ENCODE measurements at places on chromosomes 5 and 9.

DNA sequence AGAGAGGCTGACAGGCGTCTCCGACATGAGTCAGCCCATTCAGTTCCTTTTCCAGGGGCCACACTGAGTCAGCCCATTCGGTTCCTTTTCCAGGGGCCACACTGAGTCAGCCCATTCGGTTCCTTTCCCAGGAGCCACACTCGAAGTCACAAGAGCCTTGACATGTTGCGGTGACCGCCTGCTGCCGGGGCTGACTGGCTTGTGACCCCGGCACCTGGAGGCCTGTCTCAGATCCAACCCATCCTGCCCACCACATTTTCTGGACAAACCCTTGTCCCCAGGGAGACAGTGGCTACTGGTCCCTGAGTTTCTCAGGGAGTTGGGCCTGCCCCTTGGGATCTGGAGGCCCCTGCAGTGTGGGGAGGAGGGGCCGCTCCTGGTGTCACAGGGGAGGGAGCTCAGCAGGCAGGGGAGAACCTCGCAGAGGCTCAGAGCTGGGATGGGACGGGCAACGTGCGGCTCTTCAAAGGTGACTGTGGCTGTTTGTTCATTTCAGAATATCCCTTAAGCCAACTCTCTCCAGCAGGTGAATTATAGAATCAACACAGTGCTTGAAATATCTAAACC is 40.5 kb upstream of the LPCAT1 start:
- no peak for DNase-seq

- DNase-seq = no peak
These were observed 11.0 kb downstream of the ABLIM3 start for GRCh38 chr5:149152317-149152746.

GRCh38 chr9:136451221-136451877 is 11.7 kb upstream of the INPP5E start:
- no peak for DNase-seq

- DNase-seq = no peak
These were observed 254.6 kb downstream of the AOPEP start for GRCh38 chr9:94980947-94981722.

DNA sequence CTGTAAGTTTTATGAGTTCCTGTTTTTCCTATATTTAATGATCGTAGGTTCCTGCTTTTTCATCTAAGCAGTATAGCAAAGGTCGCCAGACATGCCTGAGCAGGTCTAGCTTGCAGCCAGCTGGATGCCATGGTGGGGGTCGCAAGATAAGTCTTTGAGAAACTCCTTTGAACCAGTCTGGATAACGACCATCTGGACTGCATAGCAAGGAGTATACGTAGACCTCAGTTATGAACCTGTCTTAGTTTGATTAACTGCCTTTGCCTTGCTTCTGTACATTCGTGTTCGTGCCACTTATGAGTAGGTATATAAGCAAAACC is 8.4 kb upstream of the SPATA31E1 start:
- DNase-seq = no peak

DNA sequence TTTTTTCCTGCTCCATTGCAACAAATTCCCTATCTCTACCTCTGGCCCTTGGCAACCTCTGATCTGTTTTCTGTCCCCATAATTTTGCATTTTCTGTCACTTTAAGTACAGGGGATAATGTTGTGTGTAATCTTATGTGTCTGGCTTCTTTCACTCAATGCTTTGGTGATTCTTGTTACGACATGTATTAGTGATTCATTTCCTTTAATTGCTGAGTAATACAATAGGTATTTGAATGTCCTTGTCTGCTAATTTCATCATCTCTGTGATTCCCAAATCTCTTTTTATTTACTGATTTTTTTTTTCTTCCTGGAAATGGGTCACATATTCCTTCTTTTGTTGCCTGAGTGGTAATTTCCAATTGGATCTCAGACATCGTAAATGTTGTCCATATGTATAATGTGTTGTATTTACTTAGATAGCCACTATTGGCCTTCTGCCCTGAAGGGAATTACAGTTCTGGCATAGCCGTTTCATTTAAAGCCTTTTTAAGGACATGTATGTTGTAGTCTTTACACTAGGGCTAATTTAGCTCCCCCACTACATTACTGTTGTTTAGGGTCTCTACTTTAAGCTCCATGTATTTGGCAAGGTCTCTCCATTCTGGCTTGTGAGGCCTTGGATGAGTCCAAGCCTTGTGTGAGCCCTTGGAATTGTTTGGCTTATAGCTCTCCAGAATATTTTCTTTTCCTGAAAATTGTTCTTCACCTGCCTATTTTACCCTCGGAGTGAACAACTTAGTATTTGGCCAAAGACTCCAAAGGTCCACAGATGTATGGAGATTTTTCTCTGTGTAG is 683.8 kb downstream of the LRRC70 start:
- peak; percentile 6 for DNase-seq

GRCh38 chr5:135158314-135158697 is 124.3 kb upstream of the PITX1 start:
- DNase-seq = no peak

GRCh38 chr9:3074247-3074646 is 230.4 kb upstream of the PUM3 start:
- DNase-seq = no peak

DNA sequence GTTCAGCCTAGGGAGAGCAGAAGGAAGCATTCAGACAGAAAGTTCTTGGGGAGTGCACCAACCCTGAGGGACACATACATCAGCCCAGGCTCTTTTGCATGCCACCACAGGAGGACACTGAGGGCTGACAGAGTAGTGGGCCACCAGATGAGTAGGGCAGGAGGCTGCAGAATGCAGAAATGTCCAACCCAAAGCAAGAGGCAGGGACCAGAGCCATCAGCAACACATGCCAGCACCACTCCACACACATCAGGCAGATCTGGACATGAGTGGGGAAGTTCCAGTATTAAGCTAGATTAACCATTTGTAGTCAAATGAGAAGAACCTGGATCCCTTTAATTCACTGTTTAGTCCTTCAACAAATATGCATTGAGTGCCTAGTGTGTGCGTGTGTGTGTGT is 35.7 kb upstream of the OTULINL start:
- DNase-seq = no peak

GRCh38 chr9:88721025-88721424 is 186.0 kb downstream of the NXNL2 start:
- DNase-seq = no peak

GRCh38 chr5:54175-54730 is 37.7 kb upstream of the PLEKHG4B start:
- DNase-seq = no peak

DNA sequence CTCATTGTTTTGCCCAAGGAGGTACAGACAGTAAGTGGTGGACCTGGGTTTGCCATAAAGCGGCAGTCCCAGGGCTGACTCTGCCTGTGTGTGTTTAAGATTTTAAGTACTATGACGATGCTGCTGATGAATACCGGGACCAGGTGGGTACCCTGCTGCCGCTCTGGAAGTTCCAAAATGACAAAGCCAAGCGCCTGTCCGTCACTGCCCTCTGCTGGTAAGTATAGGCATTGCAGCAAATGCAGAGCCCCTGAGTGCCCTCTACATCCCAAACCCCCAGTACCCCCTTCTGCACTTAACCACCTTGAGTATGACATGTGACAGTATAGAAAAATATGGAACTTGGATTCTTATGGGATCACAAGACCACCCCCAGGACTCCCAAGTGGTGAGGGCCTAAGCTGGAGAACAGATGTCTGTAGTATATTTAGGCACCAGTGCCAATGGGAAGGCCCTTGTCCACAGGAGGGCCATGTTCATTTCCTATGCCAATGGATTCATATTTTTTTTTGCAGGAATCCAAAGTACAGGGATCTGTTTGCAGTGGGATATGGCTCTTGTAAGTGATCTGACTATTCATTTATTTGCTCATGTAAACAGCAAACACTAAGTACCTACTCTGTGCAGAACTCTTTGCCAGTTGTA is 22.0 kb downstream of the ENHO start:
- peak; percentile 57 for DNase-seq

DNA sequence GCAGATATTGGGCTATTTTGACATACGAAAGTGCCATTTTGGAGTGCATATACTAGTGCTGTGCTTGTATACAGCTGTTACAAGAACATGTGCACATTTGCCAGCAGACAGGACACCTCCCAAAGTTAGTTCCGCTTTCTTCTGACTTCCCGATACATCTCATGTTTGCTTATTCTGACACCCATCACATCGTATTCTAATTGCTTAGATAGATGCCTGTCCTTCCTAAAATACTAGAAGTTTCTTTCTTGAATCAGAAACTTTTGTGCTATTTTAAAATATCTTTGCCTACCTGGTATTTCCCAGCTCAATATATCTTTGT is 177.8 kb downstream of the TTLL11 start:
- no peak for DNase-seq

GRCh38 chr5:3598207-3598606 is 2.6 kb downstream of the IRX1 start:
- no peak for DNase-seq

DNA sequence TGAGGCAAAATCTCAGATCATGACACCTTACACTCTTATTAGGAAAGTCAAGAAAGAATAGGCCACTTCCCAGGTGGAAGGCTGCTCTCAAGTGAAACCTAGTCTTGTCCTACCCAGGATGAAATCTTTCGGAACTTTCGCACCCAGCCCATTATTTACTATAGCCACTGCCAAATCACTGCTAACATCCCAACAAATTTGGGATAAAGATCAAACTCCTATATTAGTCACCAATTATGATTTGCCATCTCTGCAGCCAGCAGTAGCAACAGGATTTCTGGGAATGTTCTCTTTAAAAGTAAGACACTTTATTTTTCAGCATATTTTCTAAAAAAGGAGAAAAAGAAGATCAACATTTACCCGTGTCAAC is 224.6 kb downstream of the GAS1 start:
- DNase-seq = no peak

DNA sequence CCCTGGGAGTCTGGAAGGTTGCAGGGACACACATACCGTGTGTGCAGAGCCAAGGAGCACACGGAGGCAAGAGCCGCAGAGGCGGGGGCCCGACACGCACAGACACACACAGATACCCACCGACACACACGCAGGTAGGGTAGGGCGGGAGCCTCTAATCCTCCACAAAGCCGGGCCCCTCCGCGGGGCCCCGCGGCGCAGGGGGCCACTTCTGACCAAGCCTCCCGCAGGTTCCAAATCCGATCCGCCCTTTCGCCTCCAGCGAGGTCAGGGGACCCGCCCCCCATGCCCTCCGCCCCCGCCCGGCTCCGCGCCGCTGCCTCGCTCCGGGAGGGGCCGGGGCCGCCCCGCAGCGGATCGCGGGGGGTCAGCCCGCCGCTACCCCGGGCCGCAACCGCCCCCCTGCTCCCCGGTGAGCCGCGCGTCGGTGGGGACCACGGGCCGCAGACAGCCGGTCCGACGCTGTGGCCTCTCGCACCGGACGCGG is 1.4 kb upstream of the LMX1B start:
- DNase-seq = no peak

DNA sequence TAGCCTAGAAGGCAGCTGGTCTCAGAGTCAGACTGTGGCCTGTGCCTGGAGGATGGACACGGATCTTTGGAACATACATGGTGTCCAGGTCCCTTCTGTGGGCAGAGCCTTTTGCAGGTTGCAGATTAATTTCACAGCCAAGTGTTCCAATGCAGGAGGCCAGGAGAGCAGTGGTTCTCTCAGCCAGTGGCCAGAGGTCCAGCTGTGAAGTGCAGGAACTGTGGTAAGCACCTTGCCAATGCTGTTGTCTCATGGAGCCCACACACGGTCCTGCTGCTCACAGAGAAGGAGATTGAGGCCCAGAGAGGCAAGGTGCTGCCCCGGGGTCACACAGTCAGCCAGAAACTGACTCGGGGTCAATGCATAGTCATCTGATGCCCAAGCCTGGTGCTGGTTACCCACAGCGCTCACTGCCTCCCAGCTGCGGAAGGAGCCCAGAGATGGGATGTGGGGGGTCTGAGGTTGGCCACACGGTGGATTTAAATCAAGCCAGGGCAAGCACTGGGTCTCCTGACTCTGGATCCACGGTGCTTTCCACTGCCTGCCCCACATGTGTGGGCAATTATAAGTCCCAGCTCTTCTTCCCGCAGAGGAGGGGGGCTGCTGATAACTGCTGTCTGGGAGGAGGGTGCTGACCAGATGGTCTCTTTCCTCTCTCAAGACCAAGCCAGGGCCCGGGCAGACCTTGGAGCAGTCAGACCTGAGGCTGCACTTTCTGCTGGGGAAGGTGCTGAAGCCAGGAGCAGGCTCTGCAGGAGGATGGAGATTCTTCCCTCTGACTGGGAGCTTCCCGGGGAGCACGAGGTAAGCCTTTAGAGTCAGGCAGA is 2.8 kb downstream of the PDGFRB start:
- DNase-seq = no peak

DNA sequence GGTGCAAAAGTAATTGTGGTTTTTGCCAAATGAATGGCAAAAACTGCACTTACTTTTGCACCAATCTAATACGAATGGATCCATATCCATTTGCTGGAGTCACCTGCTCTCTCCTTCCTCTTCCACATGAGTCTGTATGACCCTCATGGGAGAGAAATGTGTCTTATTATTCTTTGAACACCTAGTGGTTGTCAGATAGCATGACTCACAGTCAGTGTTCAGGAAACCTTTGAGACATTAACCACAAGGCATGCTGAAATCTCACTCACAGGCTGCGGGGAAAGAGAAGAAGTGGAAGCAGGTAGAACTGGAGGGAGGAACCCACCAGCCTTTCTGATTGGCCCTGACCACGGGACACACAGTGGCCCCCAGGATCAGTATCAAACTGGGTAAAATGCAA is 222.8 kb upstream of the KLF4 start:
- DNase-seq = no peak

DNA sequence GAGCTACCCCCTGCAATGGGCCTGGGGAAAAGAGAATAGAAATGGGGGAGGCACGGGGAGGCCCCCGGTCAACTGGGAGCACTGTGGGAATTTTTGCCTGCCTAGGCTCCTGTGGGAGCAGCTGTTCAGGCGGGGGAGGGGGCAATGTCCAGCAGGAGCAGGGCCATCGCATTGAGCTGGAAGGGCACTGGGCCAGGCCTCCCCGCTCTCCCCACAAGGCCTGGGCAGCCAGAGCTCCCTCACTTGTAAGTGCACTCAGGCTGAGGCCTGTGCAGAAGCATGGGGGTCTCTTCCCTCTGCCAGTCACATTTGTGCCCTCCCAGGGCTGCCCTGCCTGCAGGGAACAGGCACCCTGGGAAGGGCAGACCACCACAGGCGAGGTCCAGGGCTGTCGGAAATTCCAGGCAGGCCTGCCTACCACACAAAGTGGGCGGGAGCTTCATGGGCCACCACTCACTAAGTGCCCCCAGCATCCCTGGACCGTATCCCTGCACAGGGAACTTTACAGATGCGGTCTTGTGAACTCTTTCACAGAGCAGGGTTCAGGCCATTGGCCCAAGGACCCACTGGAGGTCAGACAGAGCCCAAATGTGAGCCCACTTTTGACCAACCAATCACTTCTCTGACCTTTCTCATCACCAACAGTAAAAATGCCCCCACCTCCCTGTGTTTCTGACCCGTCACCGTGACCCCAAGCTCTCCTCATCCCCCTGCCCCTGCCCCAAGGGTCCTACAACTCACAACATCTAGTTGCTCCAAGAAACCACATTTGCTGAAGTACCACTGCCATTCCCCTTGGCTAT is 1.0 kb upstream of the CFAP157 start:
- no peak for DNase-seq

DNA sequence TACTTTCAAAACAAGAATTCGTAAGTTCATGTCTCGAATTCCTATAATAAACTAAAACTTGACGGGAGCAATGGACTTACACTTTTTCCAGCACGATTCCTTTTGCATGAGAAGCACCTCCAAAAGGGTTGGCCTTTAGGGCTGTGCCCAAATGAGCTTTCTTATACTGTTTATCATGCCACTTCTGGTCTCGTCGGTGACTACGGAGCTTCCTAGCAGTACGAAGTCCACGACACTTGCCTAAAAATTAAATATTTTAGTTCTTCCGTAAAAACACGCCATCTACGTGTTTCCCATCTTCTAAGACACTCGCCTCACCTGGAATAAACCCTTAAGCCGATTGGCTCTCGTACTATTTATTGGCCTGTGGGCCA is 554 bp downstream of the RPS23 start:
- no peak for DNase-seq

All from muscle of arm (tissue), 14 donors.